Activated CD4-positive, alpha-beta memory T cell treated with anti-CD3 and anti-CD28 coated beads, Interleukin-2, amount 10 ng/mL, durations not matched to agents 7 days and 5 days (primary cell): ENCODE measurements at places on chromosomes 16 and 17. TPM values are rescaled to one million over a fixed set of nuclear protein-coding genes. Genes with fewer than 3 reads are reported as not detected.

GRCh38 chr16:5231246-5231759 is 133.7 kb upstream of the EEF2KMT start:
- H3K4me3 ChIP-seq, result no peak overlapping the region
- no peaks in the 10 kb centered on the region for H3K27me3 ChIP-seq
- no peaks in the 10 kb centered on the region for H3K36me3 ChIP-seq

DNA sequence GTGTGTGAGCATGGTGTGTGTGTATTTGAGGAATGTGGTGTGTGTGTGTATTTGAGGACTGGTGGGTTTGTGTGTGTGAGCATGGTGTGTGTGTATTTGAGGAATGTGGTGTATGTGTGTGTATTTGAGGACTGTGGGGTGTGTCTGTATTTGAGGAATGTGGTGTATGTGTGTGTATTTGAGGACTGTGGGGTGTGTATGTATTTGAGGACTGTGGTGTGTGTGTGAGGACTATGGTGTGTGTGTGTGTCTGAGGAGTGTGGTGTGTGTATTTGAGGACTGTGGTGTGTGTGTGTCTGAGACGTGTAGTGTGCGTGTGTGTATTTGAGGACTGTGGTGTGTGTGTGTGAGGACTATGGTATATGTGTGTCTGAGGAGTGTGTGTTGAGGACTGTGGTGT is 18.0 kb upstream of the CACNG1 start:
- no peak for DNase-seq
- H3K27ac ChIP-seq, result no peak overlapping the region
- H3K27me3 ChIP-seq, result no peaks in the 10 kb centered on the region
- H3K36me3 ChIP-seq, result no peaks in the 10 kb centered on the region
- no peaks in the 10 kb centered on the region for H3K4me1 ChIP-seq

GRCh38 chr16:28587386-28587785 is 9.5 kb downstream of the SULT1A2 start:
- no peaks in the 10 kb centered on the region for H3K27me3 ChIP-seq
- H3K4me3 ChIP-seq, result no peak overlapping the region
- H3K4me1 ChIP-seq, result no peaks in the 10 kb centered on the region
- no peak for DNase-seq
- peaks cover 33% of the 10 kb centered on the region for H3K36me3 ChIP-seq

ERN2 gene
- total RNA-seq, result not detected

GRCh38 chr16:22250522-22250921 is 44.4 kb downstream of the EEF2K start:
- peaks cover 57% of the 10 kb centered on the region for H3K36me3 ChIP-seq
- no peaks in the 10 kb centered on the region for H3K27me3 ChIP-seq
- DNase-seq, result no peak
- H3K27ac ChIP-seq, result no peak overlapping the region
- no peak overlapping the region for H3K4me3 ChIP-seq

DNA sequence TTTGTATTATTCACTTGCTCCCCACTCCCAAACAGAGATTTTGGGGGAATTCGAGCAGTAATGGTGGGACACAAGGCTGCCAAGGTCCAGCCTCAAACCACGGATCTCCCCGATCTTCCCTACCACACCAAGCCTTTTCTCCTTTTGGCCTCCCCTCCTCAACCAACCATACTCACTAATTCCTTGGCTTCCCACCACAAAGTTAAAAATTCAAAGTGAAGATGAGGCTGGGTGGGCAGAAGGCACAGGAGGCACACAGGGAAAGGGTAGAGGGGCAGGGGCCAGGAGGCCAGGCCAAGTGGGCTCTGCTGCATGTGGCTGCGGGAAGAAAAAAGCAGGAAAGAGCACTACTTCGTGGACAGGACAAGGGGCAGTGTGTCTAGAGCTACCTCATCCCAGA is 15.2 kb downstream of the HOXB4 start:
- H3K4me1 ChIP-seq, result peaks cover 19% of the 10 kb centered on the region
- peaks cover 4% of the 10 kb centered on the region for H3K36me3 ChIP-seq
- H3K27me3 ChIP-seq, result peaks cover 12% of the 10 kb centered on the region

DNA sequence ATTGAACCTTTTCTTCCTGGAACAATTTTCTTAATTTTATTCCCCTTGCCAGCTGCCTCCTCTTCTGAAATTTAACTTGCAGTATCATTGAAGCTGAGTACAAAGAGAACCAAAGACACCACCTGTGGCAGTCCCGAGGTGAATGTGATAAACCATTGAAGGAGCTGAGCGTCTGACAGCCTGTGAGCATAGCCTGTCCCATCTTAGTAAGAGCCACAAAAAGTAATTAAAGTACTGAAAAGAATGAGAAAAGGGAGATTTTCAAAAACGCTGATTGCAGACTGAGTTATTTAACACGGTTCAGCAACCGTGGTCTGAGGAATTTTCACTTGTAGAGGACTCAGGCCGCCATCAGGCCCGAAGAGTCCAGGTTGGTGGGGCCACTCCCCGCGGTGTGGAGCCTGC is 27.2 kb upstream of the ST6GALNAC1 start:
- H3K27ac ChIP-seq, result peak overlapping the region; percentile 87
- H3K27me3 ChIP-seq, result peaks cover 13% of the 10 kb centered on the region
- no peak for DNase-seq
- peaks cover 31% of the 10 kb centered on the region for H3K4me1 ChIP-seq
- H3K36me3 ChIP-seq, result no peaks in the 10 kb centered on the region
- H3K4me3 ChIP-seq, result peak overlapping the region; percentile 89

GRCh38 chr17:74678541-74678940 is 34.2 kb downstream of the CD300LF start:
- no peaks in the 10 kb centered on the region for H3K36me3 ChIP-seq
- H3K4me3 ChIP-seq, result no peak overlapping the region
- peaks cover 19% of the 10 kb centered on the region for H3K4me1 ChIP-seq
- H3K27me3 ChIP-seq, result peaks cover 54% of the 10 kb centered on the region
- H3K27ac ChIP-seq, result no peak overlapping the region
- no peak for DNase-seq

- H3K4me1 ChIP-seq, result peaks cover 1% of the 10 kb centered on the region
- H3K27me3 ChIP-seq, result no peaks in the 10 kb centered on the region
- DNase-seq, result no peak
- no peak overlapping the region for H3K27ac ChIP-seq
- no peaks in the 10 kb centered on the region for H3K36me3 ChIP-seq
- no peak overlapping the region for H3K4me3 ChIP-seq
Observed at GRCh38 chr16:12449795-12450194, 353.9 kb downstream of the CPPED1 start.

DNA sequence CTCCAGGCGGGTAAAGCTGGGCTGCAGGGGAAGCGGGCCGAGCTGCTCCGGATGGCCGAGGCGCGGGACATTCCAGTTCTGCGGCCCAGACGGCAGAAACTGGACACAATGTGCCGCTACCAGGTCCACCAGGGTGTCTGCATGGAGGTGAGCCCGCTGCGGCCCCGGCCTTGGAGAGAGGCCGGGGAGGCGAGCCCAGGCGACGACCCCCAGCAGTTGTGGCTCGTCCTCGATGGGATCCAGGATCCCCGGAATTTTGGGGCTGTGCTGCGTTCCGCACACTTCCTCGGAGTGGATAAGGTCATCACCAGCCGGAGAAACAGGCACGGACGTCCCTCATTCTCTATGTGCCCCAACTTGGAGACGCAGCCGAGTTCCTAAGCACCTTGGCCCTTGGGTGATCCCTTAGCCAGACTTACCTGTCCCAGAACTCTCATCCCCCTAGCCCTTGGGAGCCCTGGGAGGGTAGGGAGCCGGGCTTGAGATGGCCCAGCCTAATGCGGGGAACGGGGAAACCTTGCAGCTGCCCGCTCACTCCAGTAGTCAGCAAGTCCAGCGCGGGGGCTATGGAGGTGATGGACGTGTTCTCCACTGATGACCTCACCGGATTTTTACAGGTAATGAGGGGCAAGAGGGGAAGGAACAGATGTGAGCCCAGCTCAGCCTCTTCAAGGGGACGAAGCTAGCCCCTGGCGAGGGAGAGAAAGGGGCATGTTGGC is 806 bp downstream of the MRM1 start:
- H3K36me3 ChIP-seq, result no peaks in the 10 kb centered on the region
- H3K27me3 ChIP-seq, result no peaks in the 10 kb centered on the region
- peak overlapping the region; percentile 83 for H3K4me3 ChIP-seq
- DNase-seq, result no peak
- H3K27ac ChIP-seq, result peak overlapping the region; percentile 80

DNA sequence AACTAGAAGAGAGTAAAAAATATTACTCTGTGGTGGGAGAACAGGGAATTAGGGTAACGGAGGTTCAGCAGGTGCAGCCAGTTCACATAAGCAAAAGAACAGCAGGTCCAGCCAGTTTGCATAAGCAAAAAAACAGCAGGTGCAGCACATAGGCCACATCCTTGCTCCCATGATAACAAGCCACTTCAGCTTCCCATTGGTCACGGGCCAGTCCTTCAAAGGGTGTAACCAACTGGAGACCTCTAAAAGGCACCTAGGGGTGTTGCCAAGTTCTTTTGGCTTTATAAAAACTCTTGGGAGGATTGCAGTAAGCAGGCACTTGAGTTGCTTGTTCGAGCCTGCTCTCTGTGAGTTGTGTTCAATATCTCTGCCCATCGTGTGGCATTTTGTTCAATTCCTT is 488.1 kb downstream of the XYLT1 start:
- no peaks in the 10 kb centered on the region for H3K4me1 ChIP-seq
- H3K27ac ChIP-seq, result no peak overlapping the region
- no peak overlapping the region for H3K4me3 ChIP-seq
- no peaks in the 10 kb centered on the region for H3K36me3 ChIP-seq
- DNase-seq, result no peak
- no peaks in the 10 kb centered on the region for H3K27me3 ChIP-seq

CDH3 gene
- 0.33 TPM for total RNA-seq

DNA sequence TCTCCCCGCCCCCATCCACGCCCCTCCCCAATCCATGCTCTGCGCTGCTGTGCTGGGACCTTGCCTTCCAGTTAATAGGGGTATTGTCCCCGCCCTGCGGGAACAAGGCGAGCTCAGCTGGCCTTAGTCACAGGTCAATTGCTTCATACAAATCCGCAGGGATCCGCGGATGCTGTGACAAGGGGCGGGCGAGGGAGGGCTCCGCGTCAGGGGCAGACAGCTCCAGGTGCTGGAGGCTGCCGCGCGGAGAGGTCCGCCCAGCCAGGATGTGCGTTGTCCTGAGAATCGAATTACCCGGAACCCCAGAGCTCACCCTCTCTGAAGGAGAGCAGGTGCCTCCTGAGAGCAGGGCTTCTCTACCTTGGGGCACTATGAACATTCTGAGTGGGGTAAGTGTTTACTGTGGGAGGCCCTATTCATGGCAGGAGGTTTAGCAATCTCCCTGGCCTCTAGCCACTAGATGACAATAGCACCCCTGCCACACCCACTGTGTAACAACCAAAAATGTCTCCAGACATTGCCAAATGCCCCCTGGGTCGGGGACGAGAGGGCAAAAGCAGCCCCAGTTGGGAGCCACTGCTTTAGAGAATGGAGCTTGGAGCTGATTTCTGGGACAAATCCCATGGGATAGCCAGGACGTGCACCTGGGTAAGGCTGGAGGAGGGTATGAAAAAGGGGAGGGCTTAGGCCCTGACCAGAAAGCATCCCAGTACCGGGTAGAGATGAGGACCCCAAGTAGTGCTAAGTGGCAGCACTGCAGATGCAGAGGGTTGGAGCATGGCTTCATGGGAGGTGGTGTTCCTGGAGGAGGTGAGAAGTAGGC is 138.2 kb downstream of the CYLD start:
- H3K27me3 ChIP-seq, result peaks cover 3% of the 10 kb centered on the region
- no peak for DNase-seq
- no peak overlapping the region for H3K27ac ChIP-seq
- no peaks in the 10 kb centered on the region for H3K4me1 ChIP-seq
- H3K36me3 ChIP-seq, result no peaks in the 10 kb centered on the region

GRCh38 chr17:15036238-15036637 is 228.9 kb downstream of the PMP22 start:
- H3K36me3 ChIP-seq, result no peaks in the 10 kb centered on the region
- peaks cover 1% of the 10 kb centered on the region for H3K27me3 ChIP-seq
- no peaks in the 10 kb centered on the region for H3K4me1 ChIP-seq
- DNase-seq, result no peak
